Amygdala (tissue), 56 donors: ENCODE measurements at places on chromosomes 16 and 17.

DNA sequence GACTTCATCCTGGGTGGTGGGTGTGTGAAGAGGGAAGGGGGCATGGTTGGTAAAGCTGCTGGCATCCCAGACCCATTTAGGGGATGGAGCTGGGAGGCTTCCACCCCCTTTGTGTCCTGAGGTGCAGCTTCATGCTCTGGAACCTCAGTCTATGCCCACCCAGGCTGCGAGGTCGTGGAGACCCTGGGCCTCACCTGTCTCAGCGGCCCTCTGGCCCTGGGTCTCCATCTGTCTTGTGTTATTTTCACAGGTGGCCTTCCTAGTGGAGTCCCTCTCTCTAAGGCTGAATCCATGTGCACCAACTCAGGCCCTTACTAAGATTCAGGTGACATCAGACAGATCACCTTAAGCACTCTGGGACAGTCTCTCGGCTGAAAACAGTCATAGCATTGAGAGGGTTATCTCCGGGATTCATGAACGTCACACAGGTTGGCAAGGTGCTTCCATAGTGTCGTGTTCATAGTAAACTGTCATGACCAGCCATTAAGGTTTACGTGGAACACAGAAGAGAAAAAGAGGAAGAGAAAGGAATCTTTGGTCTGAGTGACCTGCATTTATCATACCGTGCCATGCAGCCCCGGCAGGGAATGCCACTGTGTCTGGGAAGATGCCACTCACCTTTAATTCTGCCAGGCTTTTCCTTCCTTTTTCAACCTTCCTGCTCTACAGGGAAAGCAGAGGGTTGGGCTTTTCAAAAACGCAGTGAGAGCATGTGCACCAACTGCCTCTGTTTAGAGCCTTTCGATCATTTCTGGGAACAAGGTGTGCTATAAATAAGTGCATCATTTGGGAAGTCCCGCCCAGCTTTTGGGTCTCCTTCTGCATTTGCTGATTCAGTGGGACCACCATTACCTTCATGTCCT, 4.5 kb upstream of the FOXL1 start:
- DNase-seq = no peak

DNA sequence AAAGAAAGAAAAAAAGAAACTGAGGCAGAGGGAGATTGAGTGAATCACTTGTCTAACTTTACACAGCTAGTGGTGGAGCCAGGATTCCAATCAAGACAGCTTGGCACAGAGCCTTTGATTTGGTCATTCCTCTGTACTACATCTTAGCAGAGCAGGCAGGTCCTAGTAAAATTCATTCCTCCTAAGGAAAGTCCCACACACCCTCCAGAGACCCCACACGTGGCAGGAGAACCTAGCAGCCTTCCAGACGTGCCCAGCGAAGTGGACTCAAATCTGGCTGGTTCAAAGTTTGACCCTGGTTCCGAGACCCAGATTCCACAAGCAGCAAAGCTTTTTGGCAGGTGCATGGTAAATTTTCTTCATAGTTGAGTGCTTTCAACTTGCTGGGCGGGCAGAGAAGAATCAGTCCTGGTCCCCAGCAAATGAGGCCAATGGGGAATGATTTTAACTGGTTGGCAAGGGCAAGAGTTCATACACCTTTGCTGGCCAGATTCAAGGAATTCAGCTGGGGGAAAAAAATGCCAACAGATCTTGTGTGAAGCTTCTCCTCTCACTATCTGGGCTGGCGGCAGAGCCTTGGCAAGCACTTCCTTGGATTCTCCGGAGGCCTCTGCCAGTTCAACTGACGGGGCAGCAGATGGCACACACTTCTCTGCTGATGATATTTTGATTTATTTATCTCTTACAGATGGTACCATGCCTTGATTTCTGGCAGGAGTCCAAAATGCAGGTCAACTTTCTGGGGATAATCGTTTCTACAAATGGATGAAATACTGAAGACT, 82.4 kb downstream of the GSG1L start:
- no peak for DNase-seq

GRCh38 chr16:50945171-50945570, 203.3 kb downstream of the CYLD start:
- no peak for DNase-seq

DNA sequence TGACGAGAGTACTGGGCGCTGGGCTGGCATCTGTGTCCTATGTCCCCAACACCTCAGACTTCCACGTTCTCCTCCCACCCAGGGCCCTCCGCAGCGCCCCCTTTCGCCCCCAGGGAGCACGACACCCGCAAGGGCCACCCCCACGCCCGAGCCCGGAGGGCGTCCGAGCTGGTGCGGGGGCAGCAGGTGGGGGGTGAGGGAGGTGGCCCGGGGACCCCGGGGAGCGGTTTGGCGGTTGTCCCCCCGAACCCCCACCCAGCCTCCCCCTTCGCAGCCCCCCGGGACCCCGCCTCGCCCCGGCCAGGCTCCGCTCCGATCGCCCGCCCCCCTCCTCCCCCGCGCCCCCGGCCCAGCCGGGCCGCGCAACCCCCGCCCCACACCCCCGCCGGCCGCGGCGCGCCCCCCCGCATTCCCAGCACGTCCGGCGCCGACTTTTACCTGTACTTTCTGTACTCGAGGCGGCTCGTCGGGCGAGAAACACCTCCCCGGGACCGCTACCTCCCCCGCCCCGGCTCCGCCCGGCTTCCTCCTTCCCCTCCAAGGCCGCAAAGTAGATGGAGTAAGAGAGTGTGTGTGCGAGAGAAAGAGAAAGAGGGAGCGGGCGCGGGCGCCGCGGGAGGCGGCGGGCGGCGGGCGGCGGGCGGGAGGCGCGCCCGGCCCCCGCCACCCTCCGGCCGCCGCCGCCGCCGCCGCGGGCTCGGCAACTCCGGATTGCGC, 901 bp downstream of the CDYL2 start:
- no peak for DNase-seq

- DNase-seq = no peak
These were observed 527.2 kb downstream of the TMEM114 start for GRCh38 chr16:8063159-8063558.

GRCh38 chr16:70740914-70741782, 55.3 kb upstream of the MTSS2 start:
- no peak for DNase-seq

DNA sequence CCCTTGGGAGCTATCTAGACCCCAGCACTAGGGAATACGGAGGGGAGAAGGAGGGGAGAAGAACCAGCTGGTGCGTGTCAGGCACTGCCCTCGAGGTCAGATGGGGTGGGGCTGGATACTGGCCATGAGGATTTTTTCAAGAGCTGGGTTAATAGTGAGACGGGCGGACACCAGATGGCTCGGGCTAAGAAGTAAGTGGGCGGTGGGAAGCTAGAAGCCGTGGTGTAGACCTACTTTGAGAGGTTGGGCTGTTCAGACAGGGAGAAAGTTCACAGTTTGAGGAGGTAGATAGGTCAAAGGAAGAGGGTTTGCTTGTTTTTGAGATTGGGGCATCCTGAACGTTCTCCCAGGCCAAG, 303.8 kb downstream of the SEC14L1 start:
- no peak for DNase-seq

- no peak for DNase-seq
These were observed 189.8 kb downstream of the KATNIP start for GRCh38 chr16:27739606-27740357.

- peak; percentile 43 for DNase-seq
These were observed 7.4 kb downstream of the FOXF1 start for GRCh38 chr16:86517652-86518258.

DNA sequence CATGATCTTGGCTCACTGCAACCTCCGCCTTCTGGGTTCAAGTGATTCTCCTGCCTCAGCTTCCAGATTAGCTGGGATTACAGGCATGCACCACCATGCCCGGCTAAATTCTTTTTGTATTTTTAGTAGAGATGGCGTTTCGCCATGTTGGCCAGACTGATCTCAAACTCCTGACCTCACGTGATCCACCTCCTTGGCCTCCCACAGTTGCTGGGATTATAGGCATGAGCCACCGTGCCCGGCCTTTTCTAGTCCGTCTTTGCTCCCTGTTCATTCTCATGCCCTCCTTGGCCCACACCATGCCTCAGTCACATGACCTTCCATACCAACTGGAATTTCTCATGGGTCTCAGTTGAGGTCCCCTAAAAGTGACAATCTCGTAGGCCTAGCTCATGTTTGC, 86.9 kb downstream of the SNX29 start:
- no peak for DNase-seq

- DNase-seq = no peak
These were observed 6.4 kb downstream of the LIMD2 start for GRCh38 chr17:63693411-63694113.

DNA sequence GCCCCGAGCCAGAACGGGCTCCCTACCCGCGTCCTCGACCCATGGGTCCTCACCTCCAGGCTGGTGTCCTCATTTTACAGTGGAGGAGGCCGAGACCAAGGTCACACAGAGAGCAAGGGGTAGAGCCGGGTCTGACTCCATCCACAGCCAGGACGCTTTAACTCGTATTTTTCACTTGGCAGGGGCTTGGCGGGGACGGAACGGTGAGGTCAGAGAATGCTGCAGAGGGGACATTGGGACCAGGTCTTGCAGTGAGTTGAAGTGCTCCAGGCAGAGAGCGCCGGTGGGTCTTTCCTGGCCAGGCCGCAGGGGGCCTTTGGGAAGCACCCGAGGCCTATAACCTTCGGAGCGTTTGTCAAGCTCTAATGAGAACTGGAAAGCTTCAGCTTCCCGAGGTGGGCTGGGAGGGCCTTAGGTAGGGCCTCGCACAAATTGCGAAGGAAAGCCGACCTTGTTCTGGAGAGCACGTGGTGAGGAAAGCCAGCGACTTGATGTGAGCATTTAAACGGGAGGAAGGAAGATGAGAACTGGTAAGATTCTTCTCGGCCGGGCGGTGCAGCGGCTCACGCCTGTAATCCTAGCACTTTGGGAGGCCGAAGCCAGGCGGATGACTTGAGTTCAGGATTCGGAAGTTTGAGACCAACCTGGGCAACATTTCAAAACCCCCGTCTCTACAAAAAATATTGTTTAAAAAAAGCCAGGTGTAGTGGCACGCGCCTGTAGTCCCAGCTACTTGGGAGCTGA, 908 bp upstream of the CLUH start:
- no peak for DNase-seq
